Kasumi-1 (cell line): ENCODE measurements at places on chromosomes 12 and 14.
A peak's percentile ranks its signal among the peaks of the same experiment; 100 is the strongest.

DNA sequence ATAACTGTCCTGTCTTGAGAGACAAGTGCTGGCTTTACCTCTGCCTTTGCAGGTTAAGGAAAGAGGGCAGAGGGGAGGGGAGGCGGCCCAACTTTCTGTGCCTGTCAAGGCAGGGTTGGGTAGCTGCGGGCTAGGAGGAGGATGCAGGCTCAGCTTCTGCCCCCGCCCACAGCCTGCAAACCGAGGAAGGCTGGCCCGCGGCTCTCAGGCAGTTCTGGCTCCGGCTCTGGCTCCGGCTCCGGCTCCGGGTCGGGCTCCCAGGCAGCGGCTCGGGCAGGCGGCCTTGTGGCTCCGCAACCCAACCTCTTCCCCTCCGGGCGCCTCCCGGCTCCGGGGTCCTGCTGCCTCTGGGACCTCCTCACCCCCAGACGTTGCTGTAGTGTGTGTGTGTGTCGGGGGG is 92.9 kb downstream of the TMEM30B start:
- no peak for DNase-seq

GRCh38 chr14:59698793-59699192 is 122.2 kb upstream of the CCDC175 start:
- no peak for DNase-seq

- no peak for DNase-seq
Measured at GRCh38 chr12:91250273-91250665, 67.7 kb upstream of the DCN start.

GRCh38 chr12:107650977-107651376 is 34.6 kb upstream of the PWP1 start:
- no peak for DNase-seq

DNA sequence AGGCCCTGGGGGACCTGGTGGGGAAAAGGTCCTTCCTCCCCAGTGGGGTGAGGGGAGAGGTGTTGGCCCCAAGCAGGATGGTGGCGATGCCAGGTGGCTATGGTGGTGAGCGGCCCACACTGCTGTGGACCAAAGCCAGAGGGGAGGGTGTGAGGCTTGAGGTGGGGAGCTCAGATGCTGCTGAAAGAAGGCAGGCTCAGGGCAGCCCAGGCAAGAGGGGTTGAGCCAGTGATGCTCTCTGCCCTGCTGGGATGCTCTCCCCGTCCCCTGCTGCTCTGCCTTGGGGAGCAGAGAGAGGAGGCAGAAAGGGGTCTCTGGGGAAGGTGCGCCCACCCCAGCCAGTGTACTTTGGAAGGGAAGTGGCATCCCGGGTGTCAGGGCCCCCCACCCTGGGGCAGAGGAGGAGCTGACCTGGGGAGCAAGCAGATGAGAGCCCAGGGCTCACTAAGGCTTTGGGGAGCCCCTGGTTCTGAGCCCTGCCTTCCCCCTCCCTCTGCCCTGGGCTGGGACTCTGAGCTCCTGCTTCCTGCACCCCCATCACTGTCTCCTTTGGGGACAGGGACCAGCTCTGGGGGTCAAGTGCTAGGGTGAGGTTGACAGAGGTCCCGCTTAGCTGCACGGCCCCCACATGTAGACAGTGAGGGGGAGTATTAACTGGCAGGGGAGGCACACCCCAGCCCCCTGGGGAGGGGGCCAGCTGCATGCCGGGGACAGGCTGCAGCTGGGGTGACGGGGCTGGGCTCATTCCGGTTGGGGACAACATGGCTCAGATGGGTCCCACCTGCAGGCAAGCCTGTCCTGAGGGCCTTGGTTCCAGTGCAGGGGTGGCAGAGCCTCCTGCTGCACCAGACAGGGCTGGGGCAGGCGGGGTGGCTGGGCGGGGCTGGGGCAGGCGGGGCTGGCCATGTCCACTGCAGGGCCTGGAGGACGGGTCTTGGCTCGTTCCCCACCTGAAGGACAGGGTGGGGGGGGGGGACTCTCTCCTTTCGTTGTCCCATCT is 124.4 kb downstream of the KIF26A start:
- DNase-seq = no peak

DNA sequence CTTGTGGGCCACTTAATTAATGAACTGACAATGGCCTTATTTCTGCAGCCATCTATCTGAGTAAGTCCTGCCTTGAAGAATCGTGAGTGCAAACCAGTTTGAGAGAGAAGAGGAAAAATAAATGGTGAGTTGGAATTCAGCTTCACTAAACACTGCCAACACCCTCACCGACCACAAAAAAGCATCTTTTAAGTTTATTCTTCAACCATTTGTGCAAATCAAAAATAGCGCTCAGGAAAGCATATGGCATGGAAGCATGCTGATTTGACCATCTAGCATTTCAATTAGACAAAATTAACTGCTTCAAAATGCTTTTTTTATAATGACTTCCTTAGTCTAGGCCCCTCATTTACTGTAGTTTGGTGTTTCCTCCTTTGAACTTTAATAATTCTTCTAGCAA is 294.0 kb downstream of the PPFIA2 start:
- no peak for DNase-seq

DNA sequence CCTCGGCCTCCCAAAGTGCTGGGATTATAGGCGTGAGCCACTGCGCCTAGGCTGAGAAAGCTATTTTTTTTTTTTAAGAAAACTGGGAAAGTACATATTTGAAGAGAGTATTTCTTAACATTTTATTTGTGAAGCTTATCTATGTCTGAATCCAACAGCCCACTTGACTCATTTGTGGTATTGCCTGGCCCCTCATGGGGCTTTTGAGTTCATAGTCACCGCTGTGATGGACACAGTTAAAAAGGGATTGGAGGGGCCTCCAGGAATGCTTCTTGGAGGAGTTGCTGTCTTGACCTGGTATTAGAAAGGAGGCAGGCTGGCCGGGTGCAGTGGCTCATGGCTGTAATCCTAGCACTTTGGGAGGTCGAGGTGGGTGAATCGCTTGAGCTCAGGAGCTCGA is 26.5 kb downstream of the BCL7A start:
- no peak for DNase-seq

DNA sequence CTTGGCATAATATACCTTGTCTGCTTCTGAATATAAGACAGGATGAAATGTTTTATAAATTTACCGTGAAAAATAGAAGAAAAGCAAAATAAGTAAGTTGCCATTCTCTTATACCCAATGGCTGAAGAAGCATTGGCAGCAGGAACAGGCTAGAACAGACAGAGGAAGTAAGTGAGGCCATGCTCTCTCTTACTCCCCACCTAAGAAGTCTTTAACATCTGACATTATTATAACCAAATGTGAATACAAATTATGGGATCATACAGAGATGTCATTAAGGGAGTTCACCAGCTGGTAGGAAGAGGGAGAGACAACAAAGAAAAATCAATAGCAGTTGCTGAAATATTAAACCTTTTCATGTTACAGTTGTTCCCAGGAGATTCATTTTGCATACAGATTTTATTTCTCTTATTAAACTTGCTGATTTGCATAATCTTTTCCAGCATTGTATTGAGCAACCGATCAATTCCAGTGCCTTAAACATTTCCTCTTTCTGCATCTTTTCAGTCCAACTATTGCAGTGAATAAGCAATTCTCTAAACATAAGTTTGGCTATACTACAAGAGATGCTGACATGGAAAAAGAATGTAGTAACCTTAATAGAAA is 270.6 kb downstream of the SLC6A15 start:
- no peak for DNase-seq

DNA sequence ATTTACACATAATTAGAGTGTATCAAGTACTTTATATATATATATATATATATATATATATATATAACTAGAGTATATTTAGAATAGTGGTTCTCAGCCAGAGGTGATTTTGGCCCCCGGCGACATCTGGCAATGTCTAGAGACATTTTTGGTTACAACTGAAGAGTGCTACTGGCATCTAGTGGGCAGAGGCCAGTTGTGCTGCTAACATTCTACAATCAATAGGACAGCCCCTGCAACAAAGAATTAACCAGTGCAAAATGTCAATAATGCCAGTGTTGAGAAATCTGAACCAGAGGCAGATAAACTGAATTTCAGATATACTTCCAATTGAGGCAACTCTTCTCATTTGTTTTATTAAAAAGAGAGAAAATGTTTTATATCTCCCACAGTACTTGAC is 8.9 kb downstream of the GTF2A1 start:
- DNase-seq = peak; percentile 72

GRCh38 chr12:26822026-26822425 is 11.0 kb downstream of the ITPR2 start:
- DNase-seq = no peak

GRCh38 chr14:34335968-34336367 is 126.1 kb downstream of the SPTSSA start:
- DNase-seq = no peak

DNA sequence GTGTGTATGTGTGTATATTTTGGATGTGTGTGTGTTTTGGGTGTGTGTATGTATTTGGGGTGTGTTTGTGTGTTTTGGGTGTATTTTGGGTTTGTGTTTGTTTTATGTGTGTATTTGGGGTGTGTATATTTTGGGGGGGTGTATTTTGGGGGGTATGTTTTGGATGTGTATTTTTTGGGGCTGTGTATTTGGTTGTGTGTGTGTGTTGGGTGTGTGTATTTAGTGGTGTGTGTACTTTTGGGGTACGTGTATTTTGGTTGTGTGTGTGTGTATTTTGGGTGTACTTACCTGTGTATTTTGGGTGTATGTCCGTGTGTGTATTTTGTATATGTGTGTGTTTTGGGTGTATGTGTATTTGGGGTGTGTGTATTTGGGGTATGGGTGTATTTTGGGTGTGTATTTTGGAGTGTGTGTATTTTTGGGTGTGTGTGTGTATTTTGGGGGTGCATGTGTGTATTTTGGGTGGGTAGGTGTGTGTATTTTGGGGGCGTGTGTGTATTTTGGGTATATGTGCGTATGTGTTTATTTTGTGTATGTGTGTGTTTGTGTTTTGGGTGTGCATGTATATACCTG is 16.7 kb upstream of the TCTN2 start:
- DNase-seq = no peak

DNA sequence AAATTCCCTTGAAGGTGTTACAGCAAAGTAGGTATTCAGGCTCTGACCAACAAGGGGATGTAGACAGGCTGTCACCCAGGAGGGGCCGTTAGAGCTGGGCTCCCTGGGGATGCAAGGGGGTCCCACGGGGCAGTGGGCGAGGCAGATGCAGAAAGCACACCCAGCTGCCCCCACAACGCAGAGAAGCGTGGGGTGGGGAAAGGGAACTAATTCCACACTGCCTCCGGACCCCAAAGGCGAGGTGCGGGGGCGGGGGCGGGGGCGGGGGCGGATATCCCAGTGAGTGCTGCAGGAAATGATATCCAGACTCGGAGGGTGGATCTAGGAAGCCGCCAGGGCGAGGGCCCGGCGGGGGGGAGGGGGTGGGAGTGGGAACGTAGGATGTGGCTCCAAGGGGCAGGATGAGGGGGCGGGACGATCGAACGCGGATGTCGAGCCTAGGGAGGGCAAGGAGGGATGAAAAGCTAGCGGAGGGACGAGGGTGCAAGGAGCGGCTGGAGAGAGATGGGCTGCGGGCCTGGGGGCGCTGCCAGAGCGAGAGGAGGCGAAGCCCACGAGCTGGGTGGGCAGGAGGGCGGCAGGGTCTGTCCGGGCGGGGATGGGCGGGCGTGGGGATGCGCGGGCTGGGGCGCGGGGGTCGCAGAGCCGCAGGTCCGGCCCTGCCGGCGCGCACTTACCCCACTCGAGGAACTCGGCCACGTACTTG is 874 bp downstream of the CDC42BPB start:
- no peak for DNase-seq

- DNase-seq = no peak
Measured at GRCh38 chr14:100339766-100340422, 16.8 kb downstream of the SLC25A47 start.

DNA sequence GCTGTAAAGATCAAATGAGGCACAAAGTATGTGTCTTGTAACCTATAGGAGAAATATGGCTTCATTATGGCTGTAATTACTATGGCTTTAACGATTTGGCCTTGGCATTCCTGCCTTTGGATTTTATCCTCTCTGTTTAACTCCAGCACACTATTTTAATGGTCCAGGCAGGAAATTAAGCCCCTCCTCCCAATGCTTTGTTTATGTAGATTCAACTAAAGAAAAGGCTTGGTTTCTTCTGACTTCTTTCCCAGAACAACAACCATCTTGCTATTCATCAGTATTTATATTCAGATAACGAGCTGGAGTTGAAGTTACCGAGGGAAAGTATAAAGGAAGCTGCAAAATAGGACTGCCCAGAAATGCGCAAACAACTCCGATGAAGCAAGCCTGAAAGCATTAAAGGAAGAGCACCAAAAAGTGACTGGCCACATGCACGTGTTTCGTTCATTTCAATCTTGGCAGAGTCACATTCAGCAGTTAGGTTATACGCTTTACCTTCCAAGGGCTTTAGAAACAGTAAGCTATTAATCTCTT is 104.6 kb downstream of the NELL2 start:
- DNase-seq = no peak

DNA sequence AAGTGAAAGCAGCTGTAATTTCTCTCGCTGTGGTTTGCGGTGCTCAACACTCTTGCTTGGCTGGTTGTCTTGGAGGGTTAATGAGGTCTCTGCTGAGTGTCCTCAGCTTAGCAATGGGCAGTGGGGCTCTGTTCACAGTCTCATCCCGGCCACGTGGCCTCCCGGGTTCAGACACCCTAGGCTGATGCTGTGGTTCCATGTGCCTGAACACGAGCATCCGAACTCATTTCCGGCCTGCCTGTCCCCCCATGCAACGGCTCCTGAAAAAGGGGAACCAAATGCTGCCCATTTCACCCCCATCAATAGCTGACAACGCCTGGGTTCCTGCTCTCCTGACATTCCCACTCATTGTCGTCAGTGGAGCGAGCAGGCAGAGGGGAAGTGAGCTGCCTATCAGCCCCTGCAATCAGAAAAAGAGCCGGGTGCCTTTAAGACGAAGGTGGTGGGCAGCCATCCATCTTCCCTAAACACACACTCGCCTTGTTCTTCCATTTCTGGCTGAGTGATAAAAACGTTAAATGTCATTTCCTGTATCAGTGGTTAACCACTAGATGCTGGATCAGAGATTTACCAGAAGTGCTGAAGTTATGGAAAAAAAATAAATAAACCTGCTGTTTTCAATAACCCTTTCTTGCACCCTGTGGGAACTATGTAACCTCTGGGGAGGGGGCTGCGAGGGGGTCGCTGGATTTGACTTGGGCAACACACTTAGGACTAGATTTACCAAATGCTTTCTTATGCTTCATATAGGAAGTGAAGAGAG is 60.3 kb upstream of the BCL2L14 start:
- DNase-seq = peak; percentile 98

DNA sequence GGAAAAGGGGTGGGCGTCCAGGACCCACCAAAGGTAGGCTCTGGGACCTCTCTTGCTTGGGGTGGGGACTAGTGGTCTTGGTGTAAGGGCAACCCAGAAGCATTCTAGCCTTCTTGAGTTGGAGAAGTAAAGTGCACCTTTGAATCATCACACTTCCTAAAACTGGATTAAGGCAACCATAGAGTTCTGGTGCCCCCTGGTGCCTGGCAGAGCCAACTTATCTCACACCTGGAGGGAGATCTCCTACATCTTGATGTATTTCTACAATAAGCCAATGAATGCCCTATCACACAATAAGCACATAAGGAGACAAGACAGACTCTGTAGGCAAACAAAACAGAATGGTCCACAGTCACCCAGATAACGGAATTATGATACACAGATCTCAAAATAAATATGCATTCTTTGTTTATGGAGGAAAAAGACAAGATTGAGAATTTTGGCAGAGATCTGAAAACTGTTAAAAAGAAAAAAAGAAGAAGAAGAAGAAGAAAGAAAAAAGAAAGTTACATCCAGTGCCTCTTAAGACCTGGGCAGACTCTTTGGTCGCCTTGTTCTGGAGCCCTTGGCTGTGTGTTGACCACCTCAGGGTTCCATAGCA is 95.9 kb upstream of the PPP2R5C start:
- DNase-seq = peak; percentile 68

GRCh38 chr14:35068238-35069012 is 22.4 kb downstream of the FAM177A1 start:
- DNase-seq = no peak
